Brain (organoid and tissue), 16 donors: ENCODE measurements at places on chromosomes 4 and X.
A peak's percentile ranks its signal among the peaks of the same experiment; 100 is the strongest.

- no peak for DNase-seq
Measured at GRCh38 chr4:123193802-123194367, 202.7 kb upstream of the SPRY1 start.

- peak; percentile 66 for DNase-seq
Measured at GRCh38 chr4:99885063-99885664, 9.1 kb downstream of the LAMTOR3 start.

DNA sequence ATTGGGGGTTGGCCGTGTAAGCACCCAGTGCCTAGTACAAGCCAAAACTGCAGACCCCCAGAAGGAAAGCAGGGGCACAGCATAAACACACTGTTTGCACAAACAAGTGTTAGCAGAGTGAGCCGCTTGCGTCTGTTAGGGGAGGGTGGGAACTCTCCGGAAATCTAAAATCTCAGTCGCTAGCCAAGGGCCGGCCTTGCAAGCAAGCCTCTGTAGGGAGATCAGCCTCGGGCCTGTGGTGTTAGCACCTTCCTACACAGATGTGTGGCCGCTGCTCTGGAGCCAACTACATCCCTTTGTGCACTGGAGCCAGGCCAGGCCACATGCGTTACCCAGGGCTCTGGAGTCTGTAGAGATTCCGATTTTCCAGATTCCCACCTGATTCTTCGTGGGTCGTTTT, 67.1 kb downstream of the GPR143 start:
- DNase-seq = no peak

- no peak for DNase-seq
Measured at GRCh38 chr4:170949084-170949483, 859.3 kb upstream of the AADAT start.

- peak; percentile 1 for DNase-seq
Measured at GRCh38 chrX:20265726-20266681, 705 bp downstream of the RPS6KA3 start.

DNA sequence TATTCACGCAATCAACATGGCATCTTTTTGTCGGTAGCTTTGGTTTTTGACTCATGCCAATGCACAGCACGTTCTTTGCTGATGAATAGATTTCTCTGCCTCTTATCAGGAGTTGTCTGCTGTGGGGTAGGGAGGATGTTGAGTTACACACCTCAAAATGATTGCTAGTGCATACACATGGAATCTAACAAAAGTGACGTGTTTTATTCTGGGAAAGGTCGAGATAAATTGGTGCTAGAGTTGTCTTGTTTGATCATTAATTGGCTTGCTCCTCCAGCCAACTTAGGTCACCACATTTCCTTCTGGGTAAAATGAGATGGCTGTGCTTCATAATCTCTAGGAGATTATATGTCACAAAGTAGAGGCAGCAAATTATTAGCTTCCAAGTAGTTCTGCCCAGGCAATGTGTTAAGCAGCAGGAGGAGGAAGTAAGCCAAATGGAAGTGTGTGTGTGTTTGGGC, 3.9 kb downstream of the RAB9A start:
- no peak for DNase-seq

GRCh38 chrX:11470250-11470974, 177.2 kb downstream of the AMELX start:
- no peak for DNase-seq

DNA sequence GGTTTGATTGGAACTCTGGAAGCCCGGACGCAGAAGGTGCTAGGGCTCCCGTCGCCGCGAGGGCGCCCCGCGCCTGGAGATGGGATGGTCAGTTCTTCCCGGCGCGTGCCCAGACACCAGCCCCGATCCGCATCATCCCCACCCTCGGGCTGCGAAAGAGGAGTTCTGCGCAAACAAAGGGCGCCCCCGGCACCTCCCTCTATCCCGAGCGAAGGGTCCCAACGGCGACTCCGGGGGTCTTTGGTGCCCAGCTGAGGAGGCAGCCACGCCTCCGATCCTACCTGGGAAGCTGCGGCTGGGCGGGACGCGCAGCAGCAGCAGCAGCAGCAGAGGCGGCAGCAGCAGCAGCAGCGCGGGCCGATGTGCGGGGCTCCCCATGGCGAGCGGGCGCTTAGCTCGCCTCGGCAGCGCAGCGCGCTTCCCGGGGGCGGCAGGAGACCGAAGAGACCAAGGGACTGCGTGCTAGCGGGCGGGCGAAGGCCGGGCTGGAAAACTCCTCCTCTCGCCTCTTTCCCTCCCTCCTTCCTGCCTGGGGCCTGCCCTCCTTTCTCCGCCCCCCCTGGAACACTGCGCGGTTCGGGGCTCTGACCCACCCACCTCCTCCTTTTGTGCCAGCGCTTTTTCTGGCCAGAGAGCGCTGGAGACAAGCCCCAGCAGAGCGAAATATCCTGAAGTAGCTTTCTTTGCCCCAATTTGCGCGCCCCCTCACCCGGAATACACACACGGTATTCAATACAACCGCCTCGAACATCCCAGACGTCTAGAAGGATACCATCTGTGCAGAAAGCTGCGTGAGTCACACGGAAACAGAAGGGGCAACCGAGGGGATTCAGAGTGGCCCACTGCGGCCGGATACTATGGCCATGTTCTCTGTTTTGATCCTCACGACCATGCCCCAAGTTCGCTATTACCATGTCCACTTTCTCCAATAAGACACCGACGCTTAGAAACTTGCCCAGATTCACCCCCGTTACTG, at the start of gene SRPX:
Gene SRPX, minus strand, starts transcription at position 457 of the 976 bp plus-strand sequence. Its CDS starts 79 bp downstream, at position 378.
- DNase-seq = peak; percentile 57

DNA sequence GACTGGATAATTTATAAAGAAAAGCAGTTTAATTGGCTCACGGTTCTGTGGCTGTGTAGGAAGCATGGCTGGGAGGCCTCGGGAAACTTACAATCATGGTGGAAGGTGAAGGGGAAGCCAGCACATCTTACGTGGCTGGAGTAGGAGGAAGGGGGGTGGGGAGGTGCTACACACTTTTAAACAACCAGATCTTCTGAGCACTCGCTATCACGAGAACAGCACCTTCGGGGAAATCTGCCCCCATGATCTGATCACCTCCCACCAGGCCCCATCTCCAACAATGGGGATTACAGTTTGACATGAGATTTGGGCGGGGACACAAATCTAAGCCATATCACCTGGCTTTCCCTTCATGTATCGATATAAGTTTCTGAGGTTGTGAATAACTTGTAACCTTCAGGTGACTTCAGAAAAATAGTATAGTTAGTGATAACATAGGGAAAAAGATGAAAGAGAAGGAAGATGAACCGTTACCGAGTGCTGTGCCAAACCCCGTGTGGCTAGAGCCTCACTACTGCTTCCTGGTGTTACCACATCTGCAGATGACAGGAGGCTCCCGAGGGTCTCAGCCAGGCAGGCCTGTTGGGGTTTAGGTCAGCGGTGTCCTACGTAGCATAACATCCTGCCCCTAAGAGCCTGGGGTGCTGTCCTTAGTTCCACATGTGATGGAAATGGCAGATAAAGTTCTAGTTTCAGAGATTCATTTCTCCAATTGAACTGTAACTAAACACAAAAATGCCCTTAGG, 103.5 kb downstream of the TNIP2 start:
- DNase-seq = no peak

DNA sequence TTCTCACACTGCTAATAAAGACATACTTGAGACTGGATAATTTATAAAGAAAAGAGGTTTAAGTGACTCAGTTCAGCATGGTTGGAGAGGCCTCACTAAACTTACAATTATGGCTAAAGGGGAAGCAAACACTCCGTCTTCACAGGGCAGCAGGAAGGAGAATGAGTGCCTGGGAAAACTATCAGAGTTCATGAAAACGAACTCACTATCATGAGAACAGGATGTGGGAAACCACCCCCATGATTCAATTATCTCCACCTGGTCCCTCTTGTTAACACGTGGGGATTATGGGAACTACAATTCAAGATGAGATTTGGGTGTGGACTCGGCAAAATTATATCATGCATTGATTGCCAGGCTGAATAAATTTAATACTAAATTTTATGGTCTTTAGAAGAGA, 592.7 kb downstream of the GRXCR1 start:
- no peak for DNase-seq

DNA sequence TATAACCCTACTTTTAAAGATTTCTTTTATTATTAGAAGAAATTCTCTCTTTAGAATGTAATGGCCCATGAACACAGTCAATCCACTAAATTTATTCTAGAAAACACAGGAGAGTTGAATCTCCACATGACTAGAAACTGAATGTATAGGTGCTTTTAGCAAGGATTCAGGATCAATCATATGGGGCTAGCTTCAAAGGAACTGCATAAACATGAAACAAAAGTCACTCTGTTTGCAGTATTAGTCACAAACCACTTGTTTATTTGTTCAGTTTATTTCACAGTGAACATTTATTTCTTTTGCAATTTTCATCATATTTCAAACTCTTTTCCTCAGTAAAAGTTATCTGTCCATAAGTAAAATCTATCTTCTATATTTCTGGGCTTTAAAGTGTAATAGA, 1604.6 kb downstream of the PCDH18 start:
- no peak for DNase-seq

- DNase-seq = no peak
Measured at GRCh38 chr4:127580300-127580699, 52.5 kb upstream of the INTU start.

DNA sequence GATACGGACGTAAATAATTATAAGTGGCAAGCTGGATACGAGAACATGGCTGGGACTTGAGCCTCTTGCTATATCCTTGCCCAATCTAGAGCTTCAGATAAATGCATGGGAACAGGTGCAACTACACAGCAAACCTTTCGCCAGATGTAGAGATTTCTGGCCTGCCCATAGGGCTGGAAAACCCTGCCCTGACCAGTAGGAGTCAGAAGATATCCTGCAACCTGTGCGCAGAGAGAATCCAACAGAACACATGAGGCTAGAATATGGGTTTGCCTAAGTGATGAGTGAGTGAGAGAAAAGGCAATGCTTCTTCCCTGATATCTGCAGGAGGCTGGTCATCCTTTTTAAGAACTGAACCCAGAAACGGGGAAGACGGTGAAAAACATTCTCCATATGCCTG, 805.3 kb upstream of the TENM3 start:
- DNase-seq = no peak

DNA sequence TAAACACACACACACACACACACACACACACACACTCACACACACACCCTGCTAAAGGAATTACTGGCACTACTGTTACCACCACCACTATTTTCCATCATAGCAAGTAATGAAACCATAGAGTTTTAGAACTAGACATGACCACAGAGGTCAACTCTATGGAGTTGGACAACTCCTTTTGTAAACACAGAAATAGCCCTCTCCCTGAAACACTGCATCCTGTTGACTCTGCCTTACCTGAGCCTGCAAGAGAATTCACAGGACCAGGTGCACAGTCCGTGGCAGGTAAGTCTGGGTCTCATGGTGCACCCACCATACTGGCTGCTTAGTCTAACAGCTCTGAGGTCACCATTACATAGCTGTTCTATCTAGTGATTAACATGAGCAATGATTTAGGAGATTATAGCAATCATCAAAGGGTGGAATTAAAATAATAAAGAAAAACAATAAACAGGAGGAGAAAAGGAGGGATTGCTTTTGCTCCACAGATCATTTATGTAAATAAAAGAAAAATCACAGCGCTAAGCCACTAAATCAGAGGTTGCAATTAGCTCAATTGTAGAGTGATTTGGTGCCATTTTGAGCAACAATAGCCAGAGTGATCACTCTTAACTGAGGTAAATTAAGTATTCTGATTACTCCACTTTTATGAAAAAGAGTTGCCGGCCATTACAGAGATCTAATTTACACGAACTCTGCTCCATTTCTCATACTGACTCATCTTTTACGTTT, 340.0 kb upstream of the RASGEF1B start:
- no peak for DNase-seq

GRCh38 chrX:150052226-150052625, 113.9 kb upstream of the EOLA2 start:
- DNase-seq = no peak

DNA sequence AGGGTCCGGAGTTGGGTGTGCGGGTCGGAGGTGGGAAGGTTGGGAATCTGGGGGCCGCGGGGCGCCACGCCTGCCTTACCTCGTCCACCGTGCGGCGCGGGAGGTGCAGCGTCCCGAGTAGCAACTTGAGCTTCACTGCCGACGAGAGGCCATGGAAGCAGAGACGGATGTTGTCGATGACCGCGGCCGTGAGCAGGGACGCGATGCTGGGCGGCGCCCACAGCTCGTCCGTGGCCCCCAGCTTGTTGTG, 178 bp downstream of the NELFA start:
- DNase-seq = no peak

DNA sequence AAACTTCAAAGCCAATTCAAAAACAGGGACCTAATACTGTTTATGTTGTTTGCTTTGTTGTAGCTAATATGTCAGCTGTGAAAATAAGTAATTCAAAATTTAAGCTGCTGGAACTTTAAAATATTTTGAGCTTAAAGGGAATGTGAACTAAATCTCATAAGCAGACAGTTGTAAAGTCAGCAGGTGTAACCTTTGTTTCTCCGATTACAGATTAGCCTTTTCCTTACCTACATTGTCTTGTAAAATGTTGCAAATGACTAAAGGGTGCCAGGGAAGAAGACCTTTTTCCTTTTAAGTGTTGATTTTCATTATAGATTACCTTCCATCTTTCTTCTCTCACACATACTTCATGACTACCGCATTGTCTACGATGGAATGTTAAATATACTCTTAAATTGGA, 405.1 kb downstream of the KCNIP4 start:
- no peak for DNase-seq

GRCh38 chr4:54440394-54441136, 211.5 kb downstream of the PDGFRA start:
- peak; percentile 51 for DNase-seq

DNA sequence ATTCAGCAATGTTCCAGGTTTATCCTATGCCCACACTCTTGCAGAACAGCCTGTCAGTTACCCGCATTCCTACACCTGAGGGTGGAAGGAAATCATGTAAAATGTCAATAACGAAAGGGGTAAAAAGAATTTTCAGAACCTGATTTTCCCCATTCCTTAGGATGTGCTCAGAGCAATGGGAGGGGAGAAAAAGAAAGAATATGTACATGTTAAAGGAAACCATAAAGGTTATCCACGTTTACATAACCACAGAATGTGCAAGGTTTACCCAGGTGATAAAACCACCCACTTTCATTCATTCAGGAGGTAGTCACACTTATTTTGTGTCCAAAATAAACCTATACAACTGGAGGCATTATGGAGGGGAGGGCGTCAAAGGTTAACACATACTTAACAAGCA, 335.5 kb downstream of the ZNF674 start:
- no peak for DNase-seq

GRCh38 chrX:136679531-136679930, 31.6 kb downstream of the CD40LG start:
- peak; percentile 22 for DNase-seq

DNA sequence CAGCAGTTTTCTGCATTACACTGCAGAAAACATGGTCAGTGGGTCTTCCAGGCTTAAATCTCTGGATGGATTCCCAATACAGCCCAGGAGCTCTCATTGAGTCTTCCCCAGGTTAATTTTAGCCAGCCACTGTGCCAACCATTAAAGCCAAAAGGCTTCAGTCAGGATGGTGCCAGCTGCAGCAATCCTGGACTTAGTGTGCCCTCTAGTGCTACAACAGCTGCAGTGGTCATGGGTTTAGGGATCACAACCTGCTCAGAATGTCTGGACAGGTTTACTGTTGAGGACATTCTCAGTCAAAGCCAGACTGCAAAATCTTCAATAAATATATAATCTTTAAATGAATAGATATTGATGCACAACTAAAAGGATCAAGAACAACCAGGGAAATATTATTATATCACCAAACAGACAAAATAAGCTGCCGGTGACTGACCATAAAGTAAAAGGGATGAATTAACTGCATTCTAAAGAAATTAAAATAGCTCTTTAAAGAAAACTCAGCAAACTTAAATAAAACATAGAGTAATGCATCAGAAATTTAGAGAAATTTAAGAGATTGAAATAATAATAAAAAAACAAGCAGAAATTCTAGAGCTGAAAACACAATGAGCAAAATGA, 639.9 kb downstream of the SPOCK3 start:
- peak; percentile 51 for DNase-seq

GRCh38 chrX:101745046-101745445, 85.4 kb upstream of the ARMCX2 start:
- DNase-seq = no peak
